Right ventricle myocardium superior (tissue), 1 donor: ENCODE measurements at places on chromosomes 12 and 14. TPM values are rescaled to one million over a fixed set of nuclear protein-coding genes. Genes with fewer than 3 reads are reported as not detected.

The KRT83 gene
- not detected for total RNA-seq

The MSI1 gene
- 5.4 TPM for total RNA-seq

DNA sequence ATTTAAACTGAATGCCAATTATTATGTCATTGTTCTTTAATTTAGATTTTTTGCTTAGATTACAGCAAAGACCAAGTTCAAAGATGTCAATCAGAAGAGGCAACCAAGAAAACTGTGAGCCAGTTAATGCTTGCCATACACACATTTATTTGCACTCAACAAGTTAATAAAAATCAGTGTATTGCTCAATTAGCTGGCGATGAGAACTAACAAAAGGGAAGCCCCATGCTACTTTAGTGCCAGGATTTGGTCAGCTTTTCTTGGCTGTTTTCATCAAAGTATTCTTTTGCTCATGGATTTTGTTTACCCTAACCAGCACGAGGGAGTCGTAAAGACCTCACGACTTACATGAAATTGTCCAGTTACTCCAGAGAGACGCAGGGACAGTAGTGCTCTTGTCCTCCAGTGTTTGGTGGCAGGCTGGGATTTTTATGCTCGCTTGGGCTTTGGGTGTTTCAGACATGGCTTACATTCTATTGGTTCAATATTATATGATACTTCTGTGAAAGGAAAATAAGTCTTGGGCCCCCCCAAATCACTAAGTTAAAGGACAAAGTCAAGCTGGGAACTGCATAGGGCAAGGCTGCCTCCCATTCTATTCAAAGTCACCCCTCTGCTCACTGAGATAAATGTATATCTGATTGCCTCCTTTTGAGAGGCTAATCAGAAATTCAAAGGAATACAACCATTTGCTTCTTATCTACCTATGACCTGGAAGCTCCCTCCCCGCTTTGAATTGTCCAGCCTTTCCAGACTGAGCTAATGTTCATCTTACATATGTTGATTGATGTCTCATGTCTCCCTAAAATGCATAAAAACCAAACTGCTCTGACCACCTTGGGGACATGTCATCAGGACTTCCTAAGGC is 7.4 kb upstream of the B4GALNT1 start:
- DNase-seq: no peak

The PIP4P1 gene
- total RNA-seq: 18.4 TPM

DNA sequence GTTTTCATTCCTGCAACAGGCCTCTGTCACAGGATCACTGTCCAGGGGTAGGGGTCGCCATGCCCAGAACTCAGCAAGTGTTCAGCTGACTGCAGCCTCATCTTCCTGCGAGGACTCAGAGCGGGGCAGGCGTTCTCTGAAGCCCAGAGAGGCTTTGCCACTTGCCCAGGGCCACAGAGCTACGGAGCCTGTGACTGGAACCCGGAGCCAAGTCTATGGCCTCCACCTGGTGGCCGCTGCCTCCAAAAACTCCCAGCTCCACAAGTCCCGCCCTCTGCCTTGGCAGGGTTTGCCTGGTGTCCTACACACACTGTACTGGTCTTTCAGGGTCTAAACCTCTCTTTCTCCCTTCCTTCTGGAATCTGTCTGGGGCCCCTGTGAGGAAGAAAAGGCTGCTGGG is 8.7 kb upstream of the PPP1R13B start:
- no peak for DNase-seq

DNA sequence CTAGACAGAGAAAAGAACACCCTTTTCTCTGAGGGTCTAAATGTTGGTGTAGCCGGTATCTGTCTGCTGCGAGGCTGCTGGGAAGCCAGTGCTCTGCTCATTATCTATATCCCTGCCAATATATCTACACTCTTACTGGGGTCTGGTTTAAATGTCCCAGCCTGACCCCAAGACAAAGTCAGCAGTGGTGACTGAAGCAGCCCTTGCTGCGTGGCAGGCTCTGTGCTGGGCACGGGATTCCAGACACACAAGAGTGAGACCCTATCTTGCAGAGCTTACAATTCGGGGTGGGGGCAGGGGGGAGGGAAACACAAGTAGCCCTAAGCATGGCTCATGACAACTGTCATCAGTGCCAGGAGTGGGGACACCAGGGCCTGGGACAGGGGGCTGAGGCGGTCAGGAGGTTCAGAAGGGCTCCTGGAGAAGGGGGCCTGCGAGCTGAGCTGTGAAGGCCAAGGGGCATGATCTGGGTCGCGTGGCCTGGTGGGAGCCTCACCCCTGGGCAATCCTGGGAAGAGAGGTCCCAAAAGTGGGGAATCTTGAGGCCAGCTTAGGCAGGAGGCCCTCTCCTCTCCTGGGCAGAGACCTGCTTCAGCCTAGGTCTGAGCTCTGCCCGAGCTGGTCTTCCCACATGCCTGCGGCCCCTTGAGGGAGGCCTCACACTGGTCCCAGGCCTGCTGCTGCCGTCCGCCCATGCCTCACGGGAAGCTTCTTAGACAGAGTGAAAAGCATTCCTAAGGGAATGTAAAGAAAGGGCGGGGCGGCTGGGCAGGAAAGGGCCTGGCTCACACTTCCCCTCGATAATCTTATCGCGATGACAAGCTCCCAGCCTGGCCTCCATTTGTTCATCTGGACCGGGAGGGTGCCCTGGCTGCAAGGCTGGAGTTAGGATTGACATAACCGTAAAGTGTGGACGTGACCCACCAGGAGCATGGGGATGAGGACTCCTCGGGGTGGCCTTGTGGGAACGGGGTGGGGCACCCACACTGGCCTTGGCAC is 7.3 kb upstream of the RCOR1 start:
- DNase-seq: no peak

GRCh38 chr14:81269100-81269978 is 48.6 kb upstream of the GTF2A1 start:
- no peak for DNase-seq

DNA sequence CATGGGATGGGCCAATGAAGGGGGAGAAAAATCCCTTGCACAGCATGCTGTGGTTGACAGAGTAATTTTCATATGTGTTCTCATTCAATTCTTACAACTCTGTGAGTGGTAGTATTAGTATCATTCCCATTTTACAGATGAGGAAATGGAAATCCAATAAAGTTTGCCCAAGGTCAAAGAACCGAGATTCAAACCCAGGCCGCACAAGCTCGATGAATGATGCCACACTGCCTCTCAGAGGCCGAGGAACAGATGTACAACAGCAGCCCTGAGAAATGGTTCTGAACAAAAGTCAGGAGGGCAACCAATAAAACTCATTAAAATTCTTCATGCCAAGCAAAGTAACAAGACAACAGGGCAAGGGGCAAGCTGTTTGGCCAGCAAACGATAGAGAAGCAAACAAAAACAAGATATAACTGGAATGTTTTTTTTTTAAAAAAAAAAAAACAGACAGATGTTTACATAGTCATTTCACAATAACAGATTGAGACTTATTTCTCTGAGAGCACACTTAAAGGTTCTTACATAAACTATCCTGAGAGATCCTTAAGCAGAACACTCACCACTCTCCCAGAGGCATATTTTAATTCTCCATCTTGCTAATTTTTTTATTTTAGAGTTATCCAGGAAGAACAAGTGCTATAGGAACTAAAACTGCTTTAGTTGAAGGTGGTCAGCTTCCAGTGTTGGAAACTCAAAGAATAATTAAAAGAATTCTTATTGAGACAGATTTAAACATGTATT is 85.8 kb downstream of the EXOC5 start:
- no peak for DNase-seq

The RIPK3 gene
- total RNA-seq: 2.9 TPM

The MYBPC1 gene
- total RNA-seq: 8.3 TPM

The PKP2 gene
- total RNA-seq: 400 TPM

DNA sequence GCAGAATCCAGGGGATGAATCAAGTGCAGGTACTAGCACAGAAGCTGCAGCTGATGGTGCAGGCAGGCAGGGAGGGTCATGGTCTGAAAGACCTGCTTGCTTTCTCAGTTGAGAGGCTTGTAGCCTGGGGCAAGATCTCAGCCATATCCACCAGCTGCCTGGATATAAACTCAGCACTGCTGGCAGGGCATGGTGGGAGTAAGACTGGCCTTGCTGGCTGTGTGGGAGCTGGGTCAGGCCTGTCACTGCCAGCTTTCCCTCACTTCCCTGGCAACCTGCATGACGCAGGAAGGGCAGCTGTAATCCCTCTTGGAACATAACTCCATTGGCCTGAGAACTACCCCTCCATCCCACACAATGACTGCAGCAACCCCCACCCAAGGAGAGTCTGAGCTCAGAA is 230.1 kb downstream of the ANO6 start:
- DNase-seq: no peak

The CHMP4A gene
- 26.6 TPM for total RNA-seq

The TMEM179 gene
- not detected for total RNA-seq

- no peak for DNase-seq
Measured at GRCh38 chr12:80837342-80837978, 100.3 kb downstream of the LIN7A start.
